ENCODE measurements at places on chromosomes 4 and X.
A peak's percentile ranks its signal among the peaks of the same experiment; 100 is the strongest.

GRCh38 chrX:92230628-92231027, 451.5 kb downstream of the PCDH11X start:
- no peak for DNase-seq

DNA sequence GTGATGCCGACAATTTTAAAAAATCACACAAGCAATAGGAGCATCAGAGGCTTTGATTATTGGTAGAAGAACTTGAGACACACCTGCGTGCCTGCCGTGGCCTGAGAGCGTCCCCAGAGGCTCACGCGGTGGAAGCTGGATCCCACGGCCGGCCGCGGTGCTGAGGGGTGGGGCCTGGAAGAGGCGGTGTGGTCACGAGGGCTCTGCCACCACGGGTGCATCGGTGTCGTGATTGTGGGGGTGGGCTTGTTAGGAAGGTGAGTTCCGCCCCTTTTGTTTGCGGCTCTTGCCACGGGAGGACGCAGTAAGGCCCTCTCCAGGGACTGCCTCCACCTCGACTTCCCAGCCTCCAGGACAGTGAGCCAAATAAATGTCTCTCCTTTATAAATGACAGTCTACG, 77.2 kb upstream of the ADRA2C start:
- DNase-seq, result no peak

DNA sequence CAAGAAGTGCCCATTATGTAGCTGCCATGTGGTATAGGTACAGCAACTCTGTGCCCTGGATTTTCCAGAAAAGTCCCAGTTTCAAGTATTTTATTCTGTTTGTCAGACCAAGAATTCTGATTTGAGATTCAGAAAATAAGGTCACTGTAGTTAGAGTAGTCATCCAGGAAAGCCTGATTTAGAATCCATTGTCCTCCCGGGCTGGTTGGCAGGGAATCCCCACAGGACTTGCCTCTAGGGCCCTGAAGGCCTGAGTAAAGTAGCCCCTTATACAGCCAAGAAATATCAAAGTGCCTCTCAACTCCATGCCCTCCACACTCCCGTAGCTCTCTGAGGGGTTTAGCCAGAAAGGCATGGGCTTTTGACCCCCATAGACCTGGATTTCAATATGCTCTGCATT, 36.3 kb downstream of the RTL5 start:
- no peak for DNase-seq

DNA sequence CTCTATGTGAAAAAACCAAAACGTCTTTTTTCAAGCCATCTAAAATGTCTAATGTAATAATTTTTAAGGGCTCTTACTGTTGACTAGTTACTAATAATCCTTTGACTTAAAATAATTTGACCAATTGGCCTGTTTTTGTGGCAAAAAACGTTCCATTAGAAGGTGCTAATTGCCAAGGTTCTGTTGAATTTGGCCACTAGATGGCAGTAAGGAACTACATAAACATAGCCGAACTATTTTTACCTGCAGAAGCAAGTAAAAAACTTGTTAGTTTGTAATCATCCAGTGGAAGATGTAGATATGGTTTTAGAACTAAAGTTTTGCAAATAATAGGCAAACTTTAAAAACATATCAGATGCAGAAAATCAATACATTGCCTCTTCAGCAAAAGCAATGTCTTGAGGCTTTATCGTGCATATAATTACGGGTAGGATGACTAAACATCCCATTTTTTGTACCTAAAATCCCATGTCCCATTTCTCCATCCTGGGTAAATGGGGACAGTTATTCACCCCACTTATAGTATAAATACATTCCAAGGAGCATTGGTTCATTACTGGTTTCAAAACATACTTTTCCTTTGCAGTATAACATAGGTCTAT, 57.6 kb downstream of the PROM1 start:
- peak; percentile 8 for DNase-seq

DNA sequence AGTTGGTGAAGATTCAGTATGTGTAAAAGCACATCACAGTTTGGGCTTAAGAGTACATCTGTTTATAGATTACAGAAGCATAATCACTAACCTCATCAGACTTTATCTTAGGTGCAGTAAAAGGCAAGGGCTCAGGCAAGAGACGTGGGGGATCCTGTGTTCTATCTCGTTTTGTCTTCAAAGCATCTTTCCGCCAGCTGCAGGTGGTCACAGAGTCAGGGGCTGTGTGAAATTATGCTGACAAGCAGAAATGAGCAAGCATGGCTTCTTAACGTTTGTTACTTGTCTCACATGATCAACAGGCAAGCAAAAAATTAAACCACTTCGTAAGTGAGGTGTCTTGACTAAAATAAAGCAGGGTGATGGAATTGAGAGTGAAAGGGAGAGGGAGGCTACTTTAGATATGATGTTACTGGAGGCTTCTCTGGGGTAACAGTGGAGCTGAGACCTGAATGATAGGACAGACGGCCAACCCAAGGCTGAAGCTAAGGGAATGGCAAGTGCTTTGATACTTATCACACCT, 1.4 kb upstream of the TEC start:
- no peak for DNase-seq

- DNase-seq, result no peak
These were observed 87.5 kb downstream of the GLRA2 start for GRCh38 chrX:14616836-14617235.

GRCh38 chrX:65196758-65197360, 220.6 kb upstream of the ZC4H2 start:
- DNase-seq, result no peak

Data from brain pericyte (primary cell).